ENCODE measurements at places on chromosomes 13 and 19.

- peak; percentile 70 for DNase-seq
Measured at GRCh38 chr19:49672131-49672919, 4.7 kb upstream of the PRMT1 start.

DNA sequence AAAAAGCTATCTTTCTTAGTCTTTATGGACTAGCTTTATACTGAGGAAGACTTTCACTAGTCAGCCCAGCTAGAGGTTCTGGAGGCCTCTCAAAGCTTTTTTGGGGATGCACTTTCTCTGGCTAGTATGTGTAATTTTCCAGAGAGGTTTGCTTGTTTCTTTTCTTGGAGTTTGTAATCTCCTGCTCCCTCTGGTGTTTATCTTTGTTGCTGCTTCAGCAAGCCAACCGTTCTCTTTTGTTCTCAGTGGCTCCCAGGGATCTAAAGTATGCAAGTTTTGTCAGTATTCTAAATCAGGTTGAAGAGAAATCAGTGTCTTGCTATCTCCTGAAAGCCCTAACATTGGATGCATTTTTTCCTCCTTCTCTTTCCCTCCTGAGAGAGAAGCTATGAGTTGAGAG lies 121.1 kb upstream of the MYO16 start:
- peak; percentile 29 for DNase-seq

DNA sequence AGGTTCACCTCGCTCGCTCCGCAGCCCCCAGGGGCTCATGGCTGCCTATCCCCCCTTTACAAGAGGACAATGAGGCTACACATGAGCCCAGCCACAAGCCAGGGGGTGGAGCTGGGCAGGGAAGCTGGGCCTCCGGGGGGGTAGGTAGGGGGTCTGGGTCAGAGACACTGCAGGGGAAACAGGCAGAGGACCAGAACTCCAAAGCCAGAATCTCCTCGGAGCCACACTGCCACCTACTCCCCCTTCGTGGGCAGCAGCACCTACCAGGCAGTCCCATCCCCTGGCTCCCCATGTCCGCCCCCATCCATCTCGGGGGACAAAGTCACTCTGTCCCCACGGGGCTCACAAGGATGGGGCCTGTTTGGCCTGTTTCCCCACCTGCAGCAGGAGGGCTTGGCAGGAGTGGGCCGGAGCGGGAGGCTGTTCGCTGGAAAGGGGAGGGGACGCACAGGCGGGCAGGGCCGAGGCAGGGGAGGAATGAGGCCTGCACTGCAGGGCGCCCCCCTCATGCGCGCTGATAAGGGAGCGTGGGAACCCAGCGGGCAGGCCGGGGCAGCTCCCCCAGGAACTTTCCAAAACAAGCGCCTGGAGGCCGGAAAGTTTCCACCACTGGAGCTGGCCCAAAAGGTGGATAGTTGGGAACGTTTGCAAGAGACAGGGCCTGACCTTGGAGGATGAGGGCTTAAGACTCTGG lies 545 bp upstream of the ISYNA1 start:
- DNase-seq: no peak

- DNase-seq: no peak
Measured at GRCh38 chr19:15253061-15253460, 20.8 kb upstream of the EPHX3 start.

DNA sequence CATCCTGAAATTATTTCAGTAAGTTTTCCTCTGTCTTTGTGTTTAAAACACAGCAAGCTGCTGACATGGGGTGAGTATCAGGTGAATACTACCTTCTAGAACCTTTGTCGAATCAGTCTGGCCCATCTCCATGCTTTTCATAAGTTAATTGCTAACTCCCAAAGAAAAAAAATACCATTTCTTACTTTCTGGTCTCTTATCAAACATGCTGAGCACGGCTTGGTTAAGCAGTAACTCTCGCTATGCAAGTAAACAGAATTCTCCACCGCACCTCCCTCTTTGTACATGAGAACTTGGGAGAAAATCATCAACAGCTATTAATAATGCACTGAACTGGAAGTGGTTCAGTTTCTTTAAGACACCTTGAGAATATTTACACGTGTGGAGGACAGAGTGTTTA lies 88.6 kb downstream of the FGF9 start:
- DNase-seq: no peak

- DNase-seq: no peak
Measured at GRCh38 chr13:111650626-111651025, 330.2 kb downstream of the TEX29 start.

All from NCI-H460 (cell line).